ENCODE measurements at places on chromosomes 1 and 21.

DNA sequence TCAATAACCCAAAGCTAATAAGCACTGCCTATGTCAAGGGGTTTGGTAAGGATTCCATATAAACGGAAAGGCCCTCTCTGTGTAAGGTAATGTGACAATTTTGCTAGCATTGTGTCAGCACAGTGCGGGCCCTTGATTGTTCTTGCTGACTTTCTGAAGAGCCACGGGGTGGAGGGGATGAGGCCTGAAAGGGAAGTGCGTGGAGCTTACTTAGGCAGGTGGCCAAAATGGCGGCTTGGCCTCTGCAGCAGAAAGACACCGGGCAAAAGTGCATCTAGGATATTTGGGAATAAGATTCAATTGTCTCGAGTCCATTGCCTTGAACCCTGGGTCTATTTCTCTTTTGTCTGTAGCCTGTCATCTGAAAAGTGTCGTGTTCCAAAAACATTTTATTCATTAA is 114.3 kb downstream of the TGFB2 start:
- no peak for DNase-seq

DNA sequence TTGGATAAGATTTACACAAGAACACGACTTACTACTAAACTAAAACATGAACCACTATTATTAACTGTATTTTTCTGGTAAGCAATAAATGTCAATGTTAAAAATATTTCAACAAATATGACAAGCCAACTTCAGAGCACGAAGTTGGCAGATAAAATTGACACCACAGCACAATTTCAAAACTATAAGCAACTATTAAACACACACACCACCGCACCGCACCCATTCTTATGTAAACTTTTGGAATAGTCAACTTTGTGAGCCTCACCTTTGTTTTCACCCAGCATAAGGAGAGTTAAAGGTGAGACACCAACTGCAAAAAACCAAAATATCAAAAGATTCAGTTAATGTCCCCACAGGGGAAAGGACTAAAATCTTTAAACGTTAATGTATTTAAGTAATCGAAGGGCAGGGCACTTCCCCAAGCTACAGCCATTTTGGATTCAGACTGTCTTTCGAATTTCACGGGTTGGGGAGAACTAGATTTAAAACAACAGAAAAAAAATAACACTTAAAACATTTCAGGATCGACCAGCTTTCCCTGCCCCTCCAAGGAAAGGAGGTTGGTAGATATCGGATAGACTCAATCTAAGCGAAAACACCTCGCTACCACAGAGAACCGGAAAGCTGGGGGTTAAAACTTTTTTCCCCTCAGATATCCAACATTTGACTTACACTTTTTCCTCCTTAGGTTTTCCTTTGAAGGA is 872 bp downstream of the GPBP1L1 start:
- no peak for DNase-seq

GRCh38 chr1:55146781-55147180 is 68.4 kb downstream of the USP24 start:
- no peak for DNase-seq

GRCh38 chr1:239185245-239185619 is 201.1 kb upstream of the CHRM3 start:
- no peak for DNase-seq

GRCh38 chr1:26915204-26915842 is 1.5 kb upstream of the NR0B2 start:
- no peak for DNase-seq

- DNase-seq, result no peak
These were observed 80.5 kb downstream of the RERE start for GRCh38 chr1:8736927-8737326.

GRCh38 chr1:41501581-41501980 is 17.1 kb upstream of the EDN2 start:
- DNase-seq, result no peak

DNA sequence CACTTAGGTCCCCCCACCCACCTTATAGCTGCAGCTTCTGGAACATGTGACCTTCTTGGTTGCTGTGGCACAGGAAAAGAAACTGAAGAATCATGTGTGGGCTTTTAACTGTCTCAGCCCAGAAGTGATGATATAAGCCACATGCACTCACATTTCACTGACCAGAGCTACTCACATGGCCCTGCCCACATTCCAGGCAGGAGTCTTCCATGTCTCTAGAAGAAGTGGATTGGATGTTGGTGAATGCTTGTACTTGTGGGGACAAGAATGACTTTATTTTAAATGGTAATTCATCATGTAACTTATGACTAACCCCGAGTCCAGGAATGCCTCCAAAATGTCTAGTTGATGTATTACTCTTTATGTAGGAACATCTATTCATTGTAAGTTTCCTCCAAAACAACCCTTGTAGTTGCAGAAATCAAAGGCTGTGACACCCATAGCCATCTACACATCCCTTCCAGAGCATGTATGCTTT is 15.8 kb upstream of the CAMK1G start:
- no peak for DNase-seq

DNA sequence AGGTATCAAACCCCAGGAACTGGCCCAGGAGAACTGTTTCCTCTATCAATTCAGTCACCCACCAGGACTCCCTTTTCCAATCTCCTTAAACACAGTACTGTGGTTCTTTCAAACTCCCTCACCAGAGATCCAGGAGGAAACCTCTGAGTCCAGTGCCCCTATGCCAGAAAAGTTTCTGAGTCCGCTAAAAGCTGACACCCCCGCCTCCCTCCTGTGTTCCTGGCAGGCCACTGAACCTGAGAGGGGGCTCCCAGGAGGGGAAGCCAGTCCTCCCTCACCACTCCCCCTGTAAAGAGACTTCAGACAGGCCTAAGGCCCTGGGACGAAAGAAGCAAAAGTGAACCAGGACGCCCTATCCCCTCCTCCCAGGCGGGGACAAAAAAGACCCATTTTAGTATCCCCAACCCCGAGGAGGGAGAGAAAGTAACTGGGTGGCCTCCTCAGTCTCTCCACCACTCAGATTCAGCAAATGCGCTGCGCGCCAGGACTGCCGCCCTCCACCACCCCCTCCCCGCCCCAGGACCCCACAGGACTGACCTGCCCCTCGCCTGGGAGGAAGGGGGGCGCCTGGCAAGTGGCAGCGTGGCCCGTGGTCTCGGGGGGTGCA is 624 bp downstream of the SLC41A1 start:
- no peak for DNase-seq

DNA sequence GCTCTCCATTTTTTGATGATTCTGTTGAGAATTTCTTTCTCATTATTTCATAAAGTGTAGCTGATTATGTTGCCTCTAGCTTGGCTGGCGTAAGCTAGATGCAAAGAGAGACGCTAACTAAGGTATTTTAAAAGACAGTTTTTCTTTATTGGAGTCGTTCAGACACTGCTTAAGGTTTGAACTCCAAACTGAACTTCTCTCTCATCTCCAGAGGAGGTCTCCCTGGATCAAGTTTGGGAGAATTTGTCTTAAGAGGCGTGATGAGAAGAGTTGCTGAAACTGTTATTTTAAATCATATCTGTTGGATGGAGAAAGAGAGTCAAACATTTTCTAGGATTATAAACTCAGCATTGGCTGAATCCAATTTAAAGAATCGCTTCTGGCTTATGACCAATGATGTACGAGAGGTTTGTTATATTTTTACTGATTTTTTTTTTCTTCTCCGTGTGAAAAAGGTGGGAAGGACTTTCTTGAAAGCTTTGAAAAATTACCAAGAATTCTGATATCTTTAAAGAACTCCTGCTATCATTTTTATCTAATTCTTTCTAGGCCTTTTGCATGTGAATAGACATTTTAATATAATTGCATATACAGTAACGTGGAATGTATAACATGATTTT is 34.0 kb downstream of the MAP3K7CL start:
- DNase-seq, result no peak

GRCh38 chr1:39332828-39333227 is 128.3 kb downstream of the MACF1 start:
- no peak for DNase-seq

GRCh38 chr1:179447489-179447888 is 81.7 kb downstream of the AXDND1 start:
- DNase-seq, result no peak

- no peak for DNase-seq
These were observed 674.6 kb downstream of the PTPRC start for GRCh38 chr1:199313444-199313843.

DNA sequence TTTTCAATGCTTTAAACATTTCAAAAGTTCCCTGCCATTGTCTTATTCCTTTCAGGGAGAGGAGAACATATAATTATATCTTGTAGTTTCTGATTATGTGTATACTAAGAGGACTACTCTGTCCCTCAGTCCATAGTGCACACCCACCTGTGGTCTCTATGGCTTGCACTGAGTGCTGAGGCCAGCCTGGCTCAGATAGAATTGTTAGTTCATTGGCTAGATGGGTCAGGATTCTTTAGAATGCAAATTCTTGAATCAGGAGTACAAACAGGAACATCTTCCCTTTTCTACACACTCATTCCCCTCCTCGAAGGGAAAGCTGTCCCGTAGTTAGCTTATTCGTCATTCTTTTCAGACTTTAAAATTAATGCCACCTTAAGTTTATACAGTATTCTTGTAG is 8.2 kb downstream of the BACH1 start:
- DNase-seq, result no peak

DNA sequence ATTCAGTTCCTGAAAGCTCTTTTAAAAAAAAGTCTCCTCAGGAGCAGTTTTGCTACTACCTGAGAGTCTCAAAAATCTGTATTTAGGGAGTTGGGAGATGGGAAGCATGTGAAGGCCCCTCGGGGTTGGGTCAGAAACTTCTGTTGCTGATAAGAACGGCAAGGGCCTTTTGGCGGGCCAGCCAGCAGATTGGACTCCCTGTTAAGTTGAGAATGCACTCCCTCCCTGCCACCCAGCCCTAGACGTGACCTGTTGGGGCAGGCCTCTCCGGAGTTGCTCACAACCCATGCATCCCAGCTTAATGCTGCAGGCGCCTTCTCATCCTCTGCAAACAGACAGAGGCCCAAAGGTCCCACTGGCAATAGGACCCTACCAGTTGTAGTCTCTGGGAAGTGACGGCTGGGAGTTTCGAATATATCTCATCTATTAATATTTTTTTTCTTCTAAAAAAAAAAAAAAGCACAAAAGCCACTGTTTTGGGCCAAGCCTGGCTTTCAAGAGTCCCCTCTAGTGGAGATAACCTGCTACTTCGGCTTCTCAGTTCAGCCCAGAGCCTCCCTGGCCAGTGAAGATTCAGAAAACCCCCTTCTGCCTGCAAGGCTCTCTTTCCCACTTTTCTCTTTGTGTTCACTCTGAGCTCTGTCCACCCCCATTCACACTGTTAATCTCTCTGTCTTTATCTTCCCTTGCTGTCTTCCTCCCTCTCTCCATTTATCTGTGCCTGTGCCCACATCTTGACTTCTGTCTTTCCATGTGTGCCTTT is 5.3 kb downstream of the PLXNA2 start:
- no peak for DNase-seq

DNA sequence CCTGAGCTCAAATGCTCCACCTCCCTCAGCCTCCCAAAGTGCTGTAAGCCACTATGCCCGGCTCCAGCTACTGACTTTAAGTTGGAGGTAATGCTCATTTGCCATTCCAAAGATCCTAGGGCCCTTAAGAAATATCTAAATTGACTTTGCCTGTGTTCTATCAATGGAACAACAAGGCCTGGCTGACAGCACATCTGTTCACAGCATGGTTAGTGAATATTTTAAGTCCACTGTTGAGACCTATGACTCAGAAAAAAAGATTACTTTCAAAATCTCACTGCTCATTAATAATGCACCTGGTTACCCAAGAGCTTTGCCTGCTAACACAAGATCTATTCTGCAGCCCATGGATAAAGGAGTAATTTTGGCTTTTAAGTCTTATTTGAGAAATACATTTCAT is 3.5 kb upstream of the SSX2IP start:
- DNase-seq, result no peak

DNA sequence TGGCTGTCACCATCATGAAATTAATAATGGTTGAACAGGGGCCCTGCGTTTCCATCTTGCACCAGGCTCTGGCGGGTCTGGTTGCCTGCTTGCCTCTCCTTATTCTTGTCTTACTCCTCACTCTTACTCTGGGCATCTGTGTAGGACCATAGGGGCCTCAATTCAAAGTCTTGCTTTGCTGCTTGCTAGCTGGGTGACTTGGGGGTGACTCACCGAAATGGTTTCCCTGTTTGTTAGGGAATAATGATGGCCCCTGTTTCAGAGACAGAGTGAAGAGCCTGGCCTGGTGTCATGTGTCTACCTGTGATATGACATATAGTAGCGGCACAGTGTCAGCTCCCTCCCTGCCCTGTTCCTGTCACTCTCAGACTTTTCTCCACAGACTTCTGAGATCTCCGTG is 24.6 kb downstream of the KCNC4 start:
- no peak for DNase-seq

GRCh38 chr1:2979191-2980072 is 41.8 kb upstream of the ACTRT2 start:
- no peak for DNase-seq

- no peak for DNase-seq
These were observed at the start of the genes PLA2G2C and UBXN10 for GRCh38 chr1:20185834-20186782. Gene PLA2G2C, minus strand, starts transcription at chr1:20186518. Its CDS starts 9,155 bp downstream, at chr1:20177363. Gene UBXN10, plus strand, starts transcription at chr1:20186096. Its CDS starts 4,466 bp downstream, at chr1:20190562.

- DNase-seq, result no peak
These were observed 24.5 kb downstream of the EEIG2 start for GRCh38 chr1:108584428-108584856.

DNA sequence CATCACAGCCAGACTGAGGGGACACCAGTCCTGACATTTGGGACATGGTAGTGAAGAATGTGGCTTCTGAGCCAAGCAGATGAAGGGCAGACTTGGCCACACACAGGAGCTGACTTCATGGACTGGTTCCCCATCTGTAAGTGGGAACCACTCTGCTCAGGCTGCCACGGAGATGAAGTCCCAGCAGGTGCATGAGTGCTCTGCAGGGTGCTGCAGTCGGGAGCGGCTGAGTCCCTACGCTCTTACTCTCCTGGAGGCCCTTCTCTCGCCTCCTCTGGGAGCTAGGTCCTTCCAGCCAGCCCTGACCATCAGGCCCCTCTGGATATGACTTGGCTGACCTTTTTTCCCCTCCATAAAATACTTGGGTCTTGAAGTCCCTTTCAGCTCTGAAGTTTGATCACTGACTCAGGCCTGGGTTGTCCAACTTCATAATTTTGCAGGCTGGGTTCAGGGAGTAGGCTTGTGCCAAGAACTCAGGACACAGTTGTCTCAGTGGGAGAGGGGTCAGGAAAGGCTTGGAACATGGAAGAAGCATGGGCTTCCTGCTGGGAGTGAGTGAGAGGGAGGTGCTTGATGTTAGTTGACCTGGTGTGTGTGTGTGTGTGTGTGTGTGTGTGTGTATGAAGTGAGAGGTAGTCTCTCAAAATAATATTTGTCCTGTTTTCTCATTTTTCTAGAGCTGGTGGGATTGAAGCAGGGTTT is 21.0 kb upstream of the EPS8L3 start:
- DNase-seq, result no peak

DNA sequence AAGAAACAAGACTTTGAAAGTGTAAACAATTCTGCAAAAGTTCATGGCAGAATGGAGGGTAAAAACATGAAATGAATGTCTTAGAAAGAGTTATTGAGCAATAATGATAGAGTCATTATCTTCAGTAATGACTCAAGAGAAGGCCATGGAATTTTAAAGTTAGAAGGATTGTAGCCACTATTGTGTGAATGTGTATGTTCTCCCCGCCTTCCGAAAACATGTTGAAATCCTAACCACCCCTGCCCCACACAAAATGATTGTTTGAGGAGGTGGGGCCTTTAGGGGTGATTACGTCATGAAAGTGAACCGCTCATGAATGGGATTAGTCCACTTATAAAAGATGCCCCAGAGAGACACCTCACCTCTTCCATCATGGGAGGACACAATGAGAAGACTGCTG is 93.8 kb upstream of the CCDC190 start:
- no peak for DNase-seq

Measured in GOT3 (cell line).